GDM1 (cell line): ENCODE measurements at places on chromosomes 1 and 21.

DNA sequence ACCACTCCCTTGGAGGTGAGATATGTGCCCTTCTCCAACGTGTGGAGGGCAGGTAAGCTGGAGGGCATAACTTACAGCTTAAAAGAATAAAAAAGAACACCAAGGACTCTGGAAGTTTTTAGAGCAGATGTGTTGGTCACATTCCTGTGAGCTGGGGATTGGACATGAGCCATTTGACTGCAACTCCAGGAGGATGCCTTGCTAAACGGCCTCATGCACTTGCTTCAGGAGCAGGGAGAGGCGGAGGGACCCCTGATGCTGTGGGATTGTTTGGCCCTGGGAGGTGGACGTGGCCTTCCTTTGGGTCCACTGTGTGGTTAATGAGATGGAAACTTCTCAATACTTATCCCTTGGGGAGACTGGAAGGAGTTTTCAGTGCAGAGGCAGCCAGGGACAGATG lies 185.6 kb downstream of the RHOU start:
- no peak for DNase-seq

DNA sequence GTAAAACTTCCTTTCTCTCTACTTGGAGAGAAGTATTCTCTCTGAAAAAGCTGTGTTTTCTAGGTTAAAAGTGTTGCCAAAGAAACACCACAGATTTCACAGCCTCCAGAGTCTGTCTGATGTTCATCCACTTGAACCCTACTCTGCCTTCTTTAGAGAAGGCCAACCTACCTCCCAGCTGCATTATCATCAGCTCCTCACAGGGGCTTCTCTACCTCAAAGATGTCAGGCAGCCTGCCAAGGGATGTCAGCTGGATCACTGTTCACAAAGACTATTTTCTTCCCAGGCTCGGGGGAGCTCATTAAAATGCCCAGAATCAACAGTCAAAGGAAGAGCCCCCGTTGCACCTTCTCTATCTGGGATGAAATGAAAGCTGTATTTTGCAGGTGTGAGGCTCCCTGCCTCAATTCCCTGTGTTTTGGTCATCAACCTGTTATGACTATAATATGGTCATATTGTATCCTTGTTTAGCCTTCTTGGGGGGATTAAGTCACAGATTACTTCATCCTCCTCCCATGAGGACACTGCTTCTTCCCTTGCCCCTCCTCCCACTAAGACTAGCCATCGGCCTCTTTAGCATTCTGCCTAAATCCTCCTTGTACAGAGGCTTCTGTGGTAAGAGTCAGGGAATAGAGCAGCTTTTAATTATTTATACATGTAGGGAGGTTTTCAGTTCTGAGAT lies 25.7 kb downstream of the ANGPTL7 start:
- DNase-seq, result no peak

DNA sequence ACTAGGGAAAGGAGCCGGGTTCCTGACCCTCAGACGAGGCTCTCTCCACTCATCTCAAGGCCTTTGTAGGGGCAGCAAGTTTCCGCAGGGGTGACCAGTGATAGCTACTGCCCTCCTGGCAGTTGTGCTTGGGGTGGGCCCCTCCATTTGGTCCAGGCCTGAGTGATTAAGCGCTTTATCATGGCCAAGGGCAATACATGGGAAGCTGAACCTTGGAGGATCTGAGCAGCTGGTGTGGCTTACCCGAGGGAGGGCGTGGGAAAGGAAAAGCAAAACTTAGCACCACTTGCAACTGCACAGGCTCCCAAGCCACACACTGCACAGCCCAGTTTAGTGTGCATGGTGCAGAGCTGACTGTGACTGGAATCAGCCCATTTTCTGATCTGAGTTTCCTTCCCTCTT lies 47.8 kb downstream of the GADD45A start:
- peak; percentile 84 for DNase-seq

GRCh38 chr1:8987881-8988617 lies 38.2 kb downstream of the SLC2A7 start:
- peak; percentile 8 for DNase-seq

DNA sequence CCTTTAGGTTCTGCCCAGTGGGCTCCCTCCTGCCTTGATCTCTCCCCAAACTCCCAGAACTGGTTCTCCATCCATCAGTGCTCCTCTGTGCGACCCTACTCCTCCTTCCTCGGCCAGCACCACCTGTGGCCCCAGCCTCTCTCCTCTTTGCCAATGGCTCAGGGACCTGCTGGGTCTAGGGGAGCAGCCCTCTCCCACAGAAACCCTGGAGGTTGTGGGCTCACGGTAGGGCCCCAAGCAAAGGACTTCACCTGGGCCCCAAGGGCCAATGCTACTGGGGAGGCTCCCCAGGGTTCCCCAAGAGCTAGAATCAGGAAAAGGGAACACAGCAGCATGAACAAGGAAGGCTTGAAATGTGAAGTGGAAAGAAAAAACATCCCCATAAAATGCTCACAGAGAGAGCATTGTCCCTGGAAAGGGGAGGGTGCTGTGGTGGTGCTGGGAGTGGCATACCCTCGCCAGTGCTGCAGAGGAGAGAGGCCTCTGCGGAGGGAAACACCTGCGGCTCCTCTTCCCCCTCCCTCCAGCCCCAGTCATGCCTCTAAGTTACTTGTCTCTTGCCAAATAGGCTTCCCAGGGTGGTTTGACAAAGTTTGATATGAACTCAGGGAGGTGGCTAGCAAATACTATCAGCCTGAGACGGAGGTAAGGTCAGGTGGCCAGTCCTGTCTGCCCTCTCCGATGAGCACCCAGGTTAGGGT lies 2.5 kb downstream of the TMEM63A start:
- no peak for DNase-seq

DNA sequence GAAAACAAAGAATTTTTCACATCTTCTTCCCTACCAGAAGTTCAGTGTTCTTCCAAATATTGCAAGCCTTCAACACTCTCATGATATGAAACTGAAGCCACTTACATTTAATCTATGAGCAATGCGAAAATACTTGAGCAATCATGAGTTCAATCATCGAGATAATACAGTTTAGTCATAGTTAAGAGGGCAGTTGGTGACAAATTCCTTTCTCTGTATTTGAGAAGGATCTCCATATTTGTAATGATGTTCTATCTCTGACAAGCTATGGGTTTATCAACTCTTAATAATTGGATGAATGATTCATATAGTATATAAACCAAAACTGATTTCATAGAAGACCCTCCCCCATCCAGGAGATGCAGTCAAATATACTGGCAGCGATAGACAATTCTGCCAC lies 29.7 kb upstream of the PYHIN1 start:
- no peak for DNase-seq

- DNase-seq, result no peak
These were observed 19.6 kb downstream of the ZNF362 start for GRCh38 chr1:33275706-33276572.

GRCh38 chr1:226798427-226799411 lies 59.6 kb upstream of the ITPKB start:
- no peak for DNase-seq

- no peak for DNase-seq
These were observed 70.3 kb downstream of the SYF2 start for GRCh38 chr1:25161981-25162380.

DNA sequence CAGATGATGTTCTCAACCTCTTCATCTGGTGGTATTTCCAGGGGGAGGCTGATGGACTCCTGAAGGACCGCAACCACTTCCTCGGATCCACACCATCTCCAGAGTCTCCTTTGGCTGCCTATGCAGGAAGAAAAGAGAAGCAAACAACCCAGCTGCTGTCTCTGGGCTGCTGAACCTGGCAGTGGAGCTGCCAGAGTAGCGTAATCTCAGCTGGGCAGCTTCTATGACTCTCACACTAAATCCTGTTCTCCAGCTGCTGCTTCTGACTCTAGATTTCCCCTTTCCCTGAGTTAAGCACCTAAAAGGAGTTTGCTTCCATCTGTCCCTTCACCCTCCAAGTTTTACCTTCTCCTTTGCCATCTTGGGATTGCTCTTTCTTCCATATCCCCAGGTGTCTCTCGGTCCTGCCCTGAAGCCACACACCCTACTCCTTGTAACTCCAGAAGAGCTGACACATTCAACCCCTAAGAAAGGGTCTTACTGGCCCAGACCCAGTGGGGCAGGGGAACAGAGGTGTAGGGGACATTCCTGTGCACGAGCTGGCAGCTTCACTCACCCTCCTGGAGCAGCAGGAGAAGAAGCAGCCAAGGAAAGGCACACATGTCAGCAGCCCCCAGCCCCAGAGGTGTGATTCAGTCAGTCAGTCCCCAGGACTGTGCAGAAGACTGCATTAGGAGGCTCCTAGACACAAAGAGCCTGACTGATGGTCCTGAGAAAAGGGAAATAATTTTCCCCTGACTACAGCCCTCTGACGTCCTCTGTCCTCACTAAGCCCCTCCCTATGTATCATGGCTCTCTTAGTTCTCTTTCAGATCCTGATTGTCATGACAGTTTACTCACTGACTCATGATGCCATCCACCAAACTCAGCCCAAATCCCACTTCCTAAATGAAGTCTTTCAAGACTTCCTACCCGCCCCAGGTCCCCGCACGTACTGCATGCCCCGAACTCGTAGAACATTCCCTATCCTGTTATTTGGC lies at the start of gene SLAMF9:
Gene SLAMF9, minus strand, starts transcription at position 702 of the 980 bp plus-strand sequence. Its CDS starts 100 bp downstream, at position 602.
- DNase-seq, result no peak

- no peak for DNase-seq
These were observed 123.2 kb downstream of the DMRTB1 start for GRCh38 chr1:53582211-53583020.

DNA sequence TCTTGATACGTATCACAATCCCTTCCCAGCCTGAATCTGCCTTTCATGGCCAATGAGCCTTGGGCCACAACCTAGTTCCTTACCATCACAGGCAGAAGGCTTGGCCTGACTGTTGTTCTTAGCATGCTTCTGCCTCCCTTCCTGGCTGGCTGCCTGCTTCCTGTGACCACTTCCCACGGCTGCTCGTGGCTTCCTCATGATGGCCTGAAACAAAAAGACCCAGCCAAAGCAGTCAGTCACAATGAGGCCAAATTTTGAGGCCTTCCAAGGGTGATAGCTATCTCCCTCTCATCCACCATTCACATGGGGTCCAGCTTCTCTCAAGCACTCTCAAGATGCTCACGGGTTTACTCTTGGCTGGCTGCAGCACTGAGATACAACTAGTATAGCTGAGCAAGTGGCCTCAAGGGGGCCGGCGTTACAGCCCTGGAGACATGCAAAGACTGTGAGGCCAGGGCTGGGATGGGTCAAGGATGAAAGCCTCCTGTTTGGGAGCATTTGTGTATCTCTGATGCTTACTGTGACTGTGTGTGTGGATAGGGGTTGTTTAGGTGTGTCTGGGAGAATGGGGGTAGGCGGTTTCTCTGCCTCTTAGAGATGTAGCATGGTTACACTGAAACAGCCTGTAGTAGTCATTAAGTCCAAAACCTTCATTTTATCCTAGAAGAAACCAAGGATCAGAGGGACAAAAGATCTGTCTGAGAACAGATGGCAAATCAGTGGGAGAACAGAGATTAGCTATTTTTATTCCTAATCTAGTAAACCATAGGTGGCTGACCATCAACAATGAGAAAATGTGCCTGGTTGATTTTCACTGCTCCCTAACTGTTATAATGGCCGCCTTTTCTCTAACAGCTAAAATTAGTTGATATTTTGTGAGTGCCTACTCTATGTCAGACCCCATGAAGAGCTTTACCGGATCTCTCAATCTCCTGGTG lies 5.4 kb upstream of the TOE1 start:
- peak; percentile 61 for DNase-seq

GRCh38 chr1:215860833-215861232 lies 293.7 kb downstream of the KCTD3 start:
- DNase-seq, result no peak

- no peak for DNase-seq
These were observed 423.9 kb downstream of the PTBP2 start for GRCh38 chr1:97145321-97145956.

GRCh38 chr1:212487774-212488435 lies 55.2 kb downstream of the NENF start:
- no peak for DNase-seq

DNA sequence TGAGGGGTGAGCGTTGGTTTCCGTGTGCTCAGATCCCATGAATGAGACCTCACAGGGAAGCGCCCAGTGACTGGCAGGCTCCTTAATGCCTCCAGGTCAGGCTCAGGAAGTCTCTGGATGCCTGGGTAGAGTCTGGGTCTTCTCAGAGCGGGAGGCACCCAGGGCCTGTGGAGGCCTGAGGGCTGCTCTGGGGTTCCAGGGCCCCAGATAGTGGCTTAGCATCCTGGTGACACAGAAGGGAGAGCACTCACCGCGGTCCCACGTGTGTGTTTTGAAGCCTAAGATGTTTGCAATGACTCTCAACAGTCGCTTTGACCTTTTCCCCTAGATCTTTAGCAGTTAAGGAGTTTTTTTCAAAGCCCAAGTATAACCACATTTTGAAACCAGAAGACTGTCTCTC lies 25.0 kb downstream of the PRMT2 start:
- DNase-seq, result no peak

DNA sequence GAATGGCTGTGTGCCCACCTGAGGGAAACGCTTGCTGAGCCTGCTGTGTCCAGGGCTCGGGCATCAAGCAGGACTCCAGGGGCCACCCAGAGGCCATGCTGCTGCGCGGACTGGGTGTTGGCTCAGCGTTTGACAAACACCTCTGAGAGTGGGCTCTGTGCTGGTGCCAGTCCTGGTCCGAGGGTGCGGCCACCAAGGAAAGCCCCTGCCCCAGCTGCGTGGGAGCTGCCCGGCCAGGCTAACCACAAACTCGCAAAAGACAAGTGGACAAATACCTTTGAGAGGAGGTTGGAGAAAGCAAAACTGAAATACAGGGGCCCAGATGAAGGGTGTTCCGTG lies 65.6 kb upstream of the TTC34 start:
- DNase-seq, result no peak

DNA sequence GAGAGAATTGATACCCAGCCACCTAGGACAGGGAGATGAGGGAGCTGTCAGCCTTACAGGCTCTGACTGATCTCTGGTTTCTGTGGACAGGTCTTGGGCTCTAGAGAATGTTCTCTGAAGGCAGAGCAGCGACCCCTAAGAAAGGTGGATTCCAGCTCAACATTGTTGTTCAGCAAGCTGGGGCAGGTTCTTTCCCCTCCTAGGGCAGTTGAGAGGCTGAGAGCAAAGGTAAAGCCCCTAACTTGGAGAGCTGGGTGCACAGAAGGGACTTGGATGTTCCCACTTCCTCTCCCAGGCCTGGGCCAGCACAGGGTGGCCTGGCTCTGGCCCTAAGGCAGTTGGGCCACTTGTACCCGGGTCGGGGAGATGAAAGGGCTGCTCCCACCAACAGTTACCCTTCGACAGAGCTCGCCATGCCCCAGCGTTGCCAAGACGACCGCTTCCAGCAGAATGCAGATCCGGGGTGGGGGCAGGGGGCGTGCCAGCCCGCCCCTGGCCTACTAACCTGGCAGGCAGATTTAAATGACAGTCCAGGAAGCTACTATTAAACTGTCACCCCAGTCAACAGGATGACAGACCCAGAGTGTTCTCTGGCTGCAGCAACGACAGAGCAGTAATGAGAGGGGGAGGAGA lies 31.6 kb downstream of the LRP8 start:
- no peak for DNase-seq

GRCh38 chr21:17732306-17732705 lies 86.8 kb downstream of the C21orf91 start:
- no peak for DNase-seq
